Esophagus muscularis mucosa (tissue), 4 donors: ENCODE measurements at places on chromosomes 3 and 15. TPM values are rescaled to one million over a fixed set of nuclear protein-coding genes. Genes with fewer than 3 reads are reported as not detected.

- H3K4me1 ChIP-seq = peaks cover 6% of the 10 kb centered on the region
- H3K36me3 ChIP-seq = no peaks in the 10 kb centered on the region
- H3K27me3 ChIP-seq = no peaks in the 10 kb centered on the region
- no peak overlapping the region for H3K4me3 ChIP-seq
Observed at GRCh38 chr3:71732637-71733036, 7.4 kb upstream of the EIF4E3 start.

DNA sequence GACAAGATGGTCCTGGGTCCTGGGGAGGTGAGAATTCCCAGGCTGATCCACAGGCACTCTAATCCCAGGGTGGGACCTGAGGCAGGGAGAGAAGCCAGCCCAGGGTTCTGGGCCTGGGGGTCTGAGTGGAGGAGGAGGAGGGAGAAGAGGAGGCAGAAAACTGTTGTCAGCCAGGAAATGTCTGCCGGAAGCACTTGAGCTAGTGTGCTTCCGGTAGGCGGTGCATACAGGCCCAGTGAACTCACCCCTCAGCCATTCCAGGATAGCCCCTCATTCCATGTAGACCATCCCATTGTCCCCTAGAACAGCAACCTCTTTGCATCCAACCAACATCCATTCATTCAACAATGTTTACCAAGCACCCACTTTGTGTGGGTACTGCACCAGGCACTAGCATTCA, 47.9 kb upstream of the LCTL start:
- no peak overlapping the region for H3K4me3 ChIP-seq
- H3K4me1 ChIP-seq = peaks cover 33% of the 10 kb centered on the region
- H3K36me3 ChIP-seq = no peaks in the 10 kb centered on the region

Gene EFHB
- 3.7 TPM for total RNA-seq

DNA sequence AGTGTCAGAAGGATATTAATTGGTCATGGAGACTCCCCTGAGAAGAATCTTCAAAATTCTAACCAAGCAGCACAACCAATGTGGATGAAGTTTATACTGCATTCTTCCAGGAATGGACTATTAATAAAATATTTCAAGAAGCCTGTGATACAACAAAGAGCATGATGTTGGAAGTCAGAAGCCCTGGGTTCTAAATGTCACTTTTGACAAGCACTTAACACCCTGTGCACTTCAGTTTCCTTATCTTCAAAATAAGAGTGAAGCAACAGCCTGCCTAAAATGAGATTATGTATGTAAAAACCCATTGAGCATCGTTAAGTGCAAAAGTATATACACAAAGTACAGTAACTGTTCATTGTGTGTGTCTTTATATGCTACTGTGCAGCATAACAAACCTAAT, 369.4 kb downstream of the NTRK3 start:
- H3K4me1 ChIP-seq = no peaks in the 10 kb centered on the region
- no peak overlapping the region for H3K27ac ChIP-seq
- DNase-seq = no peak
- no peak overlapping the region for H3K4me3 ChIP-seq
- H3K27me3 ChIP-seq = no peaks in the 10 kb centered on the region
- H3K36me3 ChIP-seq = no peaks in the 10 kb centered on the region

DNA sequence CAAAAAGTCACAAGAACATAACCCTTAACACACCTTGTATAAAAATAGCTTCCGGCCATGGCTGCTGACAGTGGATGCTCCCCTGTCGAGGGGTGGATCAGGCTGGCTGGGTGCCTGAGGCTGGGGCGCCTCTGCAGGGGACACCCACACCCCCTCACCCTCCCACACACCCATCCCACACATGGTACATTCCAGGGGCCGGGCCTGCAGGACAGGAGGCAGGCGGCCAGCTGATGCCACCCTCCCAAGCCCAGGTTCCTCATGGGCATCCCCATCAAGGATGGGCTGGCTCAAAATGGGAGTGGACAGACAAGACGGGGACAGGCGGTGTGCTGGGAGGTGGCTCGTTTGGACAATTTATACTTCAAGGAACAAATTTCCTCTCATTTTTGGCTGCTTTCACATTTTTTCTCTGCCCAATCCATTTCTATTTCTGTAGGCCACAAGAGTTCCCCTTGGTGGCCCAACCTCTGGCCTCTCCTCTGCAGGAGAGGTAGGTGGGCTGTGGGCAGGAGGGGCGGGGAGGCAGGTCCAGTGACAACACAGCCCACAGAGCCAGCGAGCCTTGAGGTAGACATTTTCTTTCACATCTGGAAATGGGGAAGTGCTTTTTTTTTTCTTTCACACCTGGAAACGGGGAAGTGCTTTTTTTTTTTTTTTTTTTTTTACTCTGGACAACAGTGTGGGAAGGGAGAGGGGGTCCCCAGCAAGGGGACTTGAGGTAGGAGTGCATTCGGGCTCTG, 23.3 kb downstream of the RNU5B-1 start:
- no peaks in the 10 kb centered on the region for H3K27me3 ChIP-seq
- H3K4me1 ChIP-seq = peaks cover 9% of the 10 kb centered on the region
- no peak overlapping the region for H3K4me3 ChIP-seq
- DNase-seq = no peak

Gene ADGRG7
- total RNA-seq = not detected

- H3K4me3 ChIP-seq = no peak overlapping the region
- H3K36me3 ChIP-seq = no peaks in the 10 kb centered on the region
- no peaks in the 10 kb centered on the region for H3K27me3 ChIP-seq
- no peak overlapping the region for H3K27ac ChIP-seq
- no peak for DNase-seq
Observed at GRCh38 chr15:67403428-67404154, 117.3 kb upstream of the C15orf61 start.

Gene ZNF80
- not detected for total RNA-seq

- no peaks in the 10 kb centered on the region for H3K27me3 ChIP-seq
- H3K27ac ChIP-seq = no peak overlapping the region
- DNase-seq = no peak
- no peaks in the 10 kb centered on the region for H3K36me3 ChIP-seq
Observed at GRCh38 chr3:86563400-86563970, 427.5 kb downstream of the VGLL3 start.

Gene DNAJB8
- not detected for total RNA-seq

DNA sequence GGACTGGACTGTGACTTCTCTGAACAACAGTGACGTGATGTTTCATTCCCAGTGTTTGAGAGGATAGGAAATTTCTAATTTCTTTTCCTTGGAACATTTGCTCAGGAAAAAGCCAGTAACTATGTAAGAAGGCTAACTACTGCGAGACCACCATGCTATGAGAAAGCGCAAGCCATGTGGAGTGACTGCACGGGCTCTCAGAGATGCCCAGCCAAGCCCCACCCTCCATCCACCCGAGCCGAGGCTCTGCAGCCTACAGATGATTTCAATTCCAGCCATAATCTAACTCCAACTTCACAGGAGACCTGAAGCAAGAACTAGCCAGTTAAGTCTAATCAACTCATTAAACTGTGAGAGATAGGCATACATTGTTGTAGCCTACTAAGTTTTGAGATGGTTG, 124.3 kb downstream of the GREM1 start:
- no peaks in the 10 kb centered on the region for H3K27me3 ChIP-seq
- no peak overlapping the region for H3K27ac ChIP-seq
- peaks cover 10% of the 10 kb centered on the region for H3K4me1 ChIP-seq
- H3K36me3 ChIP-seq = no peaks in the 10 kb centered on the region

GRCh38 chr3:119125742-119126504, 20.0 kb upstream of the TEX55 start:
- H3K27ac ChIP-seq = no peak overlapping the region
- H3K4me3 ChIP-seq = no peak overlapping the region
- H3K4me1 ChIP-seq = no peaks in the 10 kb centered on the region
- H3K27me3 ChIP-seq = no peaks in the 10 kb centered on the region

GRCh38 chr3:113205481-113205880, 5.9 kb upstream of the BOC start:
- no peaks in the 10 kb centered on the region for H3K36me3 ChIP-seq
- H3K4me3 ChIP-seq = no peak overlapping the region
- no peaks in the 10 kb centered on the region for H3K27me3 ChIP-seq
- H3K27ac ChIP-seq = no peak overlapping the region
- peak; percentile 21 for DNase-seq
- H3K4me1 ChIP-seq = peaks cover 11% of the 10 kb centered on the region

GRCh38 chr15:84911879-84912660, 27.6 kb downstream of the SLC28A1 start:
- no peaks in the 10 kb centered on the region for H3K27me3 ChIP-seq
- peak overlapping the region; percentile 82 for H3K27ac ChIP-seq
- H3K4me3 ChIP-seq = no peak overlapping the region
- DNase-seq = peak; percentile 95
- H3K4me1 ChIP-seq = peaks cover 60% of the 10 kb centered on the region
- H3K36me3 ChIP-seq = no peaks in the 10 kb centered on the region

DNA sequence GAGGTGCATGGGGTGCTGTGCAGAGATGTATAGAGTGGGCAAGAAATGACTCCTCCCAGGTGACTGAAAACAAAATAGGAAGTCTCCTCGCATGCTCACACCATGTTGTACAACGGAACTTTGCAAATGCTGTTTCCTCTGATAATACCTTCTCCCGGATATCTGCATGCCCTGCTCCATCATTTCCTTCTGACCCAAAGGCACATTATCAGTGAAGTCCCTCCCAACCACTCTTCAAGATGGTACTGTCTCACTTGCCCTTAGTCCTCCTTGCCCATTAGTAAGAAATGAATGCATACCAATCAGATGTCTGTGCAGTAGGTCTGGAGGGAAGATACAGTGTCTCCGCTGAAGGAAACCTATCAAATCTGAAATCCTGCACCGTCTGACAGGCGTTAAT, 12.0 kb downstream of the TMED3 start:
- no peak overlapping the region for H3K4me3 ChIP-seq
- H3K36me3 ChIP-seq = peaks cover 26% of the 10 kb centered on the region
- no peaks in the 10 kb centered on the region for H3K27me3 ChIP-seq
- peak; percentile 57 for DNase-seq
- no peak overlapping the region for H3K27ac ChIP-seq

DNA sequence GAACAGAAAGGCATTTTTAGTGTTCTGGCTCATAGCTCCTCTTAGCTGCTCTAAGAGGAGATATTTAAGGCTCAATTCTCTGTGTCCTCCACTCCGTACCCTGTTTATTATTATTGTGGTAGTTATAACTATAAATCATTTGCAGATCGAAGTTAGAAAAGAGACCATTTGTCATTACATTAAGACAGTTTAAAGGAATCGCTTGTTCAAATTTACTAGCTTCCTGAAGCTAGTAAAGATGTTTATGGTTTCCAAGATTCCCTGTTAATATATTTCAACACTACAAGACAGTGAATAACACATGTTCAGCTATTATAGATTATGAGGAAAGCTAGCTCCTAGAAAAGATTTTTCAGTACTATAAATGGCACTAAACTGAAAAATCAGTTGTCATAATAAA, 12.6 kb downstream of the ATXN7 start:
- no peak for DNase-seq
- no peaks in the 10 kb centered on the region for H3K27me3 ChIP-seq
- no peaks in the 10 kb centered on the region for H3K36me3 ChIP-seq
- H3K4me3 ChIP-seq = no peak overlapping the region

Gene GOLGA6L10
- total RNA-seq = 0.33 TPM

DNA sequence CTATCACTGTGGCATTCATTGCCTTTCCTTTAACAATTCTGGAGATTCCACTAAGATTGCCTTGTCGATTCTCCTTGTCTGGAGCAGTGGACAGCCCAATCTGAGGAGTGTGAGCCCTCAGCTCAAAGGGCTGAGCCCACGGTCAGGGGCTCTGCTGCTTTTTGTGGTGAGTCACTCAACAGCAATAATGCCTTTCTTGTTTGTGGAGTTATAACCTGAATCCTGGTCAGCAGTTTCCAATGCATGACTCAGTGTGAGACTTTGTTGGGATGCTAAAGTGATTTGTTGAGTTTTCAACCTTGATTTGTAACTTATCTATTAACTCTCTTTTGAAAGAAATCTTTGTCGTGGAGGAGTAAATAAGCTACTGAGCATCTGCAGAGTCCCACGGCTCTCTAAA, 183.5 kb downstream of the TJP1 start:
- H3K27me3 ChIP-seq = no peaks in the 10 kb centered on the region
- H3K4me1 ChIP-seq = no peaks in the 10 kb centered on the region
- no peak for DNase-seq
- H3K27ac ChIP-seq = no peak overlapping the region

GRCh38 chr3:180036671-180037455, at the start of gene PEX5L:
Gene PEX5L (minus strand): TSS chr3:180036937. CDS start chr3:180036599, 338 bp downstream.
- no peak for DNase-seq
- H3K4me1 ChIP-seq = peaks cover 10% of the 10 kb centered on the region
- no peak within 1 kb of the TSS for H3K27ac ChIP-seq
- H3K36me3 ChIP-seq = no peaks in the 10 kb centered on the region
- H3K4me3 ChIP-seq = peak within 1 kb of the TSS; percentile 15
- peaks cover 7% of the 10 kb centered on the region for H3K27me3 ChIP-seq

- H3K27ac ChIP-seq = no peak overlapping the region
- H3K27me3 ChIP-seq = no peaks in the 10 kb centered on the region
- no peak for DNase-seq
Observed at GRCh38 chr15:47332481-47332880, 384.8 kb upstream of the SEMA6D start.

DNA sequence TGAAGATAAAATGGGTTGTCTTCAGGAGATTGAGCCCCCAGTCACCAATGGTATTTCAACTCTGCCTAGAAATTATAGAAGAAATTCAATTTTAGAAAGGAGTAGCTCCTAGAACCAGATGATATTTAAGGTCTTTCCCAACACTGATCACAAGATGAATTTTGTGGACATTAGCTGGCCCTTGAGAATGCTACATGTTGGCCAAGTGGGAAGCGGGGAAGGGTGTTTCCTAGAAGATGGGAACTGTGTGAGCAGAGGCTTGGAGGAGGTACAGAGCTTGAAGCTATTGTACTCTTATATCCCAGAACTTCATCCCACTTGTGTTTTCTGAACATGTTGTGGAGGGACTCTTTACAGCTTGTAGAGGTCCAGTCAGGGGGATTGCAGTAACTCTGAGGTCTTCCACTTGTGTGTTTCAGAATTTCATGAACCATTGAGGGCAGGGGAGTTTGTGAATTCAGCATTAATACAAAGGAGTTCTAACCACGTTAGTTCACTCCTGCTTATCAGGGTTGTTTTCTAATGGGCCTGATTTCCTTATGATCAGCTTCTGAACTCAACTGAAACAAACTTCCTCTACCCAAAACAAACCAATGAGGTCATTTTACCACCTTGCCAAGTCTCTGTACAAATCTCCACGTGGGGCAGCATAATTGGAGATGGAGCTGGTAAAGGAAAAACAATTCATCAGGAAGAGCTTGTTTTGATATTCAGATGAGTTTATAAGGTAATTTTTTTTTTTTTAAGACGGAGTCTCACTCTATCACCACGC, 152.6 kb upstream of the TPM1 start:
- H3K4me1 ChIP-seq = peaks cover 72% of the 10 kb centered on the region
- DNase-seq = no peak
- H3K36me3 ChIP-seq = no peaks in the 10 kb centered on the region
- no peaks in the 10 kb centered on the region for H3K27me3 ChIP-seq

- no peaks in the 10 kb centered on the region for H3K36me3 ChIP-seq
- DNase-seq = peak; percentile 94
- peaks cover 50% of the 10 kb centered on the region for H3K4me1 ChIP-seq
- H3K27me3 ChIP-seq = no peaks in the 10 kb centered on the region
- H3K27ac ChIP-seq = peak within 1 kb of the TSS; percentile 98
Observed at GRCh38 chr3:31532587-31533168, at the start of gene STT3B. Gene STT3B (plus strand): TSS chr3:31532925. CDS start chr3:31532999, 74 bp downstream.

Gene ASB14
- total RNA-seq = not detected

Gene IQCF5
- total RNA-seq = not detected
